Karpas-422 (cell line): ENCODE measurements at places on chromosomes 16 and 17.

DNA sequence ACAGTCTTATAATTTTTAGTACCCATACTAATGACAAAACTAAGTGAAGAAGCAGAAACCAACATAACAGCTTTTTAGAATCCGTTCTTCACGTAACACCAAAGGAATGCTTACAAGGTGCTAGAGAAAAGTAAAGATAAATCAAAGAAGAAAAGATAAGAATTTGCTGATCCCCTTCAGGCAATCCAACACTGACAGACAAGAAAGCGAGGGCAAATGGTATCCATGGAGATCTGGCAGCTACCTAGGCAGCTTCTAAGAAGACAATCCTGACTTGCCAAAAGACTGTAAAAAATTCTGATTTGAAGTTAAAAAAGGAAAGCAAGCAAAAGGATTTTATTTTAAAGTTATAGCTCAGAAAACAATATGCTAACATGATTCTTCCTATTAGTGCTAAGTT lies 14.6 kb downstream of the BBS2 start:
- DNase-seq, result no peak

DNA sequence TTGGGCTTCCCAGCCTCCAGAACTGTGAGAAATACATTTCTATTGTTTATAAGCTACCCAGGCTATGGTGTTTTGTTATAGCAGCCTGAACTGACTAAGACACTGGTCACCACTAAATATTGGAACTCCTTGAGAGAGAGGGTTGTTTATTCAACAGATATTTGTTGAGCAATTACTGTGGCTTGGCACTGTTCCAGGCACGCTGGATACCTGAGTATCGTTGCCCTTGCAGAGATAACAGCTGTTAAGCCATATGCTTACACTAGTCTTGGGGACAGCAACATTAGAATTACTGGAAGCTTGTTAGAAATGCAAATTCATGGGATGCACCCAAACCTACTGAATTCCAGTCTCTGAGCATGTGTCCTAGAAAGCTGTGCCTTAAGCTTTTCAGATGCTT lies 230.7 kb downstream of the HS3ST4 start:
- no peak for DNase-seq

- no peak for DNase-seq
Observed at GRCh38 chr17:78969865-78970264, 9.9 kb downstream of the LGALS3BP start.

- no peak for DNase-seq
Observed at GRCh38 chr16:49493836-49494235, 120.2 kb downstream of the C16orf78 start.

DNA sequence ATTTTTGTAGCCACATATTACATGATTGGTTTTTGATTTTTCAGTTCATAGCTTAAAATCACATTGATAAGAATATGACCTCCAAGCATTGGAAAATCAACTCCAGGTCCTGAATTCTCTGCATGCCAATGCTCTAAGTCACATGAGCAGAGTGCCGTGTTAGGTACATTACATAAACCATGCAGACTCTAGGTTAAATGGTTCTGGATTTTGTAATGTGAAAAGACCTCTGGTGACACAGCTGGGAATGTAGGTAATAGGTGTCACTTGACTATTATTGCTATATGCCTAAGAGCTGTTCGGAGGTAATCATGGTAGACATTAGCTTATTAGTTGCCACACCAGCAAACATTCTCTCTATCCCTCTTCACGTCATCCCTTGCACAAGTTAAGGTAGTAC lies 231.1 kb upstream of the SALL1 start:
- DNase-seq, result no peak

DNA sequence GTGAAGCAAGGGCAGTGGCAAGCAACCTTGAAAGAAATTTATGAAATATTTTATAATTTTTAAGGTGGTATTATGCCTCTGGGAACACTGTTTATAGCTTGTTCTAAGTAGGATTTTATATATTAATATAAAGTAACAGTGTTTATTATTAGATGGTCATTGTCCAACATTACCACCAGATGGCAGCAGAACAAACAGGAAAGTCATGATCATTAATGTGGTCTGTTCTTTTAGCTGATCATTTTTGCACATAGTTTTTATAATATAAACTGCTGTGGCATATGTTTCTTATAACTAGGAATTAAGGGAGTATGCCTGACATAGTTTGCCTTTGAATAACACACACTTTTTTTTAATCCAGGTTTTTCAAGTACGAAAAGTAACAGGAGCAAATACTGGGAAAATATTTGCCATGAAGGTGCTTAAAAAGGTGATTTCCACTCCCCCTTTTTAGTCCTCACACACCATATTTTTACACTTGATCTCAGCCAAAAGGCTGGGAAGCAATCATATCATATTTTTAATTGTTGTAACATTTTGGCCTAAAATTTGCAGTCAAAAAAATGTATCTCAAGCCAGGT lies 21.4 kb downstream of the RPS6KB1 start:
- peak; percentile 80 for DNase-seq
